ENCODE measurements at places on chromosomes 7 and 10.

- peak; percentile 7 for DNase-seq
Measured at GRCh38 chr7:138338361-138338760, 121.7 kb upstream of the TRIM24 start.

GRCh38 chr7:106521541-106521940 is 139.4 kb downstream of the CCDC71L start:
- no peak for DNase-seq

DNA sequence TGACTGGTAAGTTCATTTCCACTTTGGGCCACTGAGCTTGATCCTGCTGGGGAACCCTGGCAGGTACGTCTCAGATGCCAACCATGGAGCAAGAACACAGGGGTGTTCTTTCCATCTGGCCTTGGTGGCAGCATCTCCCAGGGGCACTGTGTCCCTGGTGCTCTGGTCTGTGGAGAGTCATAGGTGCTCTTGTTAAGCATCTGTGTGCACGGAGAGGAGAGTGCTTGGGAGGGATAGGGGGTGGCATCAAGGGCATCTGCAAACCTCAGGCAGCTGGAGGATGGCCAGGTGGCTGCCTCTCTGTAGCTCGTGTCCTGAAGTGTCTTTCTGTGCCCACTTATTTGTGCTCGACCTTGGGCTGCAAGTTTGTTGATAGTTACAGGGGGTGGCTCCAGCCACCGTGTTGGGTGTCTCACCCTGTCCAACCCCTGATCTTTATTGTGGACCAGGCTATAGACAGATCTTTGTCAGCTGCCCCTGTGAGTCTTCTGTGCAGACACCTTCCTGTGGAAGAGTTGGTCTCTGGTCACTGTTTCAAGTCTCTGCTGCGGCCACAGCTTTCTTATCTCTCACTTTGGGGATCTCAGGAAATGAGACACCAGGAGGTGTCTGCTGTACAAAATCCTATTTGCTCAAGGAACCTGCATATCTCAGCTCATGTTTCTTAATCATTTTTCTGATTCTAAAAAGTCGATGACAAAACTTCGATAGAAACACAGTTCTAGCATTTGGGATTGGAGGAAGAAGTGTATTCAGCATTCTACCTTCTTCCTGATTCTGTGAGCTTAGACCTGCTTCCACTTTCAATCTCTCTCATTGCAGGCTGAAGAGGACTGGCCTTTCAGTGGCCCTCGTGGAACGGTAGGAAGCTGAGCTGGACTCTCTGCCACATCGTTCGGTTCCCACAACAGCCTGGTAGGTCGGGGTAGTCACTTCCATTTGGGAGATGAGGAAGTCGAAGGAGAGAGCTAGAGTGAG is 17.2 kb upstream of the GIMAP8 start:
- DNase-seq: no peak

- DNase-seq: no peak
Measured at GRCh38 chr7:30206491-30206890, 71.7 kb downstream of the MTURN start.

DNA sequence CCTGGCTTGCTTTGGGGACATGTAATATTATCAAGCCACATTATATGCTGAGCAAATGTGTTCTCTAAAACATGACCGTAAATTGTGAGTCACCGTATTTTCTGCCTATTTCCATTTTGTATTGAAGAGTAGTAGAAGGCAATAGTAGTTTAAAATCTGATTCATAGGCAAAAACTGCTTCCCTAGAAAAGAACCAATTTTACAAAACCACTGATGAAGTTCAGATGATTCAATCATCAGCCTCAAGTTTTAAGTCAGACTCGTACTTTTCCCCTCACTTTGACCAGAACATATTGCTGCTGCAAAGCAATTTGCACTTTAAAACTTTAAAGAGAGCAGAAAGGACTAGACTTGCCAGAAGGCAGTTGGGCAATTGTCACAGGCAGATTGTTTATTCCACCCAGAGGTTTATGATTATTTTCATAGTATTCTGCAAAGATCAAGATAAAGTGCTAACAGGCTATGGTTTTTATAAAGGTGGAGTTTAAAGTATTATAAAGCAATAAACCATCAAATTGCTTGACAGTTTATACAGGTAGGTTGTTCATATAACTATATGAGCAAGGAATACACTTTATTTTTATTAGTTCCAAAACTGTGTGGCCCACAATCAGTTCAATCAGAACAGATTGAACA is 168.2 kb downstream of the ETV1 start:
- DNase-seq: no peak

DNA sequence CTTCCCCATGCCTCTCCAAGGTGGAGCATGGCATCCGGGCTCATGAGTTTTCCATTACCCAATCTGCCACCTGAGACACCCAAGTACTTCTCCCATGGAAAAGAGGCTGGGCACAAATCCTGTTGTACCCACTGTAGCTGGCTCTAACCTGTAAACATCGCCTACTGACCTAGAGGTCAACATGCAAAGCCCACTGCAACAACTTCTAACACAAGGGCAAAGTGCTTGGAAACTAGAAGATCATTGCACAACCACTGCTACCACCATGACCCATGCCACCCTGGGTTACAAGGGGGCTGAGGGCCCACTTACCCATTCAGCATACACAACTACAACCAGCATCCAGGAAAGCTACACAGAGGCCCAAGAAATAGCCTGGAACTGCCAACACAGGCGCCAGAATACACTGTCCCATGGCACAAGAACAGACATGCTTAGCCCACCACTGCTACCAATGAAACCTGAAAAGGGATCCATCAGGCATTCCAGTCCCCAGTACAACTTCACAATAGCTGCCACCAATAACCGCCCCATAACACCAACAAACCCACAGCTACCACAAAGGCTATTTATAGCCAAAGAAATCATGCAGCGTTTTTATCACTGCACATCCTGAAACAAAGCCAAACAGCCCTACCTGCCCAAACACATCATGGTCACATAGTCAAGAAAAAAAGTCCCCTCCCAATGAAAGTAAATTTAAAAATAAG is 63.4 kb downstream of the RNF32 start:
- DNase-seq: no peak

DNA sequence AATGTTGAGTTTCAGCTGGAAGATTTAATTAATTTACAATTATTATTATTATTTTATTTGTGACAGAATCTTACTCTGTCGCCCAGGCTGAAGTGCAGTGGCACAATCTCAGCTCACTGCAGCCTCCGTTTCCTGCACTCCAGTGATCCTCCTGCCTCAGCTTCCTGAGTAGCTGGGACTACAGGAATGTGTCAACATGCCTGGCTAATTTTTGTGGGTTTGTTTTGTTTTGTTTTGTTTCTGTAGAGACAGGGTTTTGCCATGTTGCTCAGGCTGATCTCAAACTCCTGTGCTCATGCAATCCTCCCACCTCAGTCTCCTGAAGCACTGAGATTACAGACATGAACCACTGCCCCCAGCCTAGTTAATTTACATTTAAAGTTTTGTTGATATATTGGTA is 93.8 kb upstream of the MEOX2 start:
- DNase-seq: no peak

- DNase-seq: no peak
Measured at GRCh38 chr7:100266576-100267354, 40.7 kb upstream of the SPDYE3 start.

DNA sequence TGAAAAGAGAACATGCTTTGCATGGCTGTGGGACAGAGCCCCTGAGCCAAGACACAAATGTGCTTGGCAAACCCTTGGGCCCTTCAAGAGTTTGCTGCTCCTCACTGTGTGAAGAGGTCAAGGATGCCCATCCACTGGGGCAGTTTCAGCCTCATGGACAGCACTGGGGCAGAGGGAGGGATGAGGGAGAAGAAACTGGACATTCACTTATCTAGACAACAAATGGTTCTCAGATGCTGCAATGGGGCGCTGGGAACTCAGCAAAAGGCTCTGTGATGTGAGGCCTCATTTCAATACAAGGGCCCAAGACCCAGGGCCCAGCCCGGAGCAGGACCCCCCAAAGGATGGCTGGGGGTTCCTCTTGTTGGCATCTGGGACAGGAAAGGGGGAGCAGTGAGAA is 49.1 kb downstream of the EBF3 start:
- DNase-seq: no peak

DNA sequence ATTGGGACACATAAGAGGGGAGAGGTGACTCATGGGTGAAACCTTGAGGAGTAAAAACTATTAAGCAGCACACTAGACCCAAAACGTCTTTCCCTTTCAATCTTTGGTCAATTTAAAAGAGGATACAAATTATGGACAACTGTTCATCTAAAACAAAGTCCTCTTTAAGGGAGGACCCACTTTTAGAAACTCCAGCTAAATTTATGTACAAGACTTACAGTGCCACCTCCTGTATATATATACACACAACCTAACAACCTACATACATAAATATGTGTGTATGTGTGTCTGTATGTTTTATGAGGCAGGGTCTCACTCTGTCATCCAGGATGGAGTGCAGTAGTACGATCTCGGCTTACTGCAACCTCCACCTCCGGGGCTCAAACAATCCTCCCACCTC is 18.1 kb upstream of the ZC3HAV1 start:
- no peak for DNase-seq

DNA sequence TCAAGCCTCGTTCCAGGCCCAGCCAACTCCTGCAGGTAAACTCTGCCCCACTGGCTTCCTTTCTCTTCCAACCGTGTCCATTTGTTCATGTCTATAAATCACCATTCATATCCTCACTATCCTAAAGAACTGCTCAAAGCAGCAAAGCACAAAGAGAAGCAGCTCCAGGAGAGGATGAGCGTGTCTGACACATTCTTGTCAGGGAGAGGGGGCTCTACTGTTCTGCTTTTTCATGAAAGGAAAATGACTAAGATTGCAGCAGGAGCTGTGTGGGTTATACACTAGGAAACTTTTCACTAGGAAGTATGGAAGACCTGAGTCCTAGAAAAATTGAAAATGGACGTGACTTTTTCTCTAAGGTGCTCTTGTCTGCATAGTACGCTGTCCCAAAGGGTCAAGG is 16.7 kb downstream of the AGFG2 start:
- DNase-seq: no peak

DNA sequence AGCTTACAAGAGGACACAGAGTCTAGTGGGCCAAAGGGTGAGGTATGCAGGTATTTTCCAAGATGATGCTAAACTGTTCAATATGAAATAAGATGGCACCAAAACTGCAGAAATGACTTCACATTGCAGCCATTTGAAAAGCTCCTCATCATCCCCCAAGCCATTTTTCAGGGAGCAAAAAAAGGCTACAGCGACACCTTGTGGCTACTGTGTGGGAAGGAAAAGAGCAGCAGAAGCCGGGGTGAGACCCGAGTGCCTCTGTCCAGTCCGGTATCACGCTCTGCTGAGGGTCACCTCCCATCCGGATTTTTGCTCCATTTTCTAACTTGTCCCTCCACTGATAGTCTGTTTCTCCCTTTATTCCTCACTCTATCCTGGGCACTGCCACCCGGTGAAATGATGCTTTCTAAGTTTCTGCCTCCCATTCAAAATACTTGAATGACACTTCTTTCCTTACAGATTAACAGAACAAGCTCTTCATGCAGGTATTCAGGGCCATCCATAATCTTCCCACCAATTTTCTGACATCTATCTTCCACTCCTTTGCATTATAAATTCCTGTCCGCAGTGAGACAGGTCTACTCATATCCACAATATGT is 220.2 kb downstream of the DGKI start:
- peak; percentile 45 for DNase-seq

DNA sequence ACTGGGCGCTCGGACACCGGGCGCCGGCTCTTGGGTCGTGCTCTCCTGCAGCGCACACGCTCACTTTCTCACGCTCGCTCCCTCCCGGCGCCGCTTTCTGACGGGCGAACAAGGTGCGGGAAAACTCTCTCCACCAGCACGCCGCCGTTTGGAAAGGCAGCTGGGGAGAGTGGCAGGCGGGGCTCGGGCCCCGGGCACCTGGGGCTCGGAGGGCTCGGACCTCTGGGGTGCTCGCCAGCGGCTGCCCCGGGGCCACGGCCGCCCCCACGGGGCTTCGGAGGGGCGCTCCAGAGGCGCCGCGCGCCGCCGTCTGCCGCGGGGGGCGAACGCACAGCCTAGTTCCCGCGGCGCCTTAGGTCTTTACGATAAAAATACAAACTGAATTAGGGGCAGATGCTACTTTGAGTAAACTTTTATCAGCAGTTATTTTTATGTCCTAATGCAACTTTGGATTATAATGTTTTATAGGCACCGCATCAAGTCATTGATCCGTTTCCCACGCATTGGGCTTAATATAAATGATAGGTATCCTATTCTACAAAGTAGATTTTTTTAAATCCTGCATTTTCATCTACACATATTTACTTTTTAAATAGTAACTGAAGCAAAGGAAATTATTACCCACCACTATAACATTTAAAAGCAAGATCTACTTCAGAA is 535 bp upstream of the EPC1 start:
- no peak for DNase-seq

DNA sequence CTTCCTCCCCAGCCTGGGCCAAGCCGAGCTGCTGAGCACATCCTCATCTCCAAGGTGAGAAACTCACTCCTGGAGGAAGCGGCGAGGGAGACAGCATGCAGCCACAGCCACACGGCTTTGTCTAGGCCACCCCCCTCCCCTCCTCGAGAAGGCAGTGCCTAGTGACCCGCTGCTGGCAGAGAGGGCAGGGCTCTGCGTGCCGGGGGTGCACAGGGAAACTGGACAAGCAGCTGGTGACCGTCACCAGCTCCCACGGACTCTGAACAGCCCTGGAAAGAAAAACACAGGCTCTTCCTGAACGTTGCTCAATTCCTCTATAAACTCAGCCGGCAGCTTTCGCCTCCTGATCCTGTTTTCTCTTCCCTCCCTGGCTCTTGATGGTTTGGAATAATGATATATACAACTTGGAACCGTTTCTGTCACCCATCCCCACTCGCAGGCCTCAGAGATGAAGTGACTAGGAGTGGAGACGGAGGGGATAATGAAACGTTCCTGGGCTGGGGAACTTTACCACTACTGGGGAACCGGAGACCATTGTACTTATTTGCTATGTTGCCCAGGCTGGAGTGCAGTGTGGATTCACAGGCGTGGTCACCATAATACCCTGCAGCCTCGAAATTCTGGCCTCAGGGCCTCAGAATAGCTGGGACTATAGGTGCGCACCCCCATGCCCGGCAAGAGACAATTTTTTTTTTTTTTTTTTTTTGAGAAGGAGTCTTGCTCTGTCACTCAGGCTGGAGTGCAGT is 19.3 kb downstream of the PAPOLB start:
- no peak for DNase-seq
